CD4-positive, alpha-beta T cell treated with Interleukin-12 subunit alpha and Interleukin-12 subunit beta, for 1 hour (primary cell): ENCODE measurements at places on chromosomes 7 and 10.

- DNase-seq: no peak
Measured at GRCh38 chr7:91435381-91436059, 171.3 kb downstream of the FZD1 start.

DNA sequence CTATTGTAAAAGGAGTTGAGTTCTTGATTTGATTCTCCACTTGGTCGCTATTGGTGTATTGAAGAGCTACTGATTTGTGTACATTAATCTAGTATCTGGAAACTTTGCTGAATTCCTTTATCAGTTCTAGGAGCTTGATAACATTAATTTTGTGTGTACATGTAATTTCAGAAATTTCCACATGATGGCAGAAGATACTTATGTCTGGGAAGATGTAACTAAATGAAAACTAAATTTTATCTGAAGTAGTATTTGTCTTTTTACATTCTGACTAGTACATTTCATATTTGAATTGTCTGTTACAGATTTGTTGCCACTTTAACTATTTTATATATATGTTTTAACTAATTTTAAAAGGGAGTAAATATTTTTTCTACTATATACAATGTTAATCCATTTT is 27.6 kb downstream of the SDHAF3 start:
- DNase-seq: peak; percentile 20

- peak; percentile 40 for DNase-seq
Measured at GRCh38 chr10:132420981-132421846, 24.2 kb downstream of the PWWP2B start.

- DNase-seq: no peak
Measured at GRCh38 chr7:7786595-7786994, 68.2 kb upstream of the RPA3 start.

- no peak for DNase-seq
Measured at GRCh38 chr7:22841954-22842353, 19.3 kb upstream of the TOMM7 start.

DNA sequence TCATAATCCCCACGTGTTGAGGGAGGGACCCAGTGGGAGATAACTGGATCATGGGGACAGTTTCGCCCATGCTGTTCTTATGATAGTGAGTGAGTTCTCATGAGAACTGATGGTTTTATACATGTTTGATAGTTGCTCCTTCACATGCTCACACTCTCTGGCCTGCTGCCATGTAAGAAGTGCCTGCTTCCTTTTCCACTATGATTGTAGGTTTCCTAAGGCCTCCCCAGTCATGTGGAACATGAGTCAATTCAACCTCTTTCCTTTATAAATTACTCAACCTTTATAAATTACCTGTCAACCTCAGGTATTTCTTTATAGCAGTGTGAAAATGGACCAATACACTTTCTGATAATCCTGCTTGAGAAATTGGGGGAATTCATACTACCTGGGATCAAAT is 80.2 kb downstream of the ZNF37A start:
- no peak for DNase-seq

- peak; percentile 65 for DNase-seq
Measured at GRCh38 chr10:63166742-63167258, 33.7 kb downstream of the NRBF2 start.

GRCh38 chr7:7265081-7266075 is 83.0 kb downstream of the C1GALT1 start:
- no peak for DNase-seq

DNA sequence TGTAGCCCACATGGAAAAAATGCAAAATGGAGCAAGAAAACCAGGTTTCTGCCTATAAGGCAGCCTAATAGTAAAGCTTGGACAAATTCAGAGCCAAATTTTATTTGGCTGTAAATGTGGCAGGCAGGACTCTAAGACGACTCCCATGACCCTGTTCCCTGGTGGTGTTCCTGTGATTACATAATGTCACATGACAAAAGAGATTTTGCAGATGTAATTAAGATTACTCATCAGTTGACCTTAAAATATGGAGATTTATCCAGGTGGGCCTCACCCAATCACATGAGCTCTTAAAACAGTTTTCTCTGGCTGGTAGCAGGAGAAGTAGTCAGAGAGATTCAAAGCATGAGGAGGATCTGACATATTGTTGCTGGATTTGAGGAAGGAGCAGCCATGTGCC is 303.1 kb upstream of the IMMP2L start:
- DNase-seq: no peak

GRCh38 chr10:38156416-38157269 is 62.5 kb downstream of the ZNF37A start:
- DNase-seq: no peak
